ENCODE measurements at places on chromosomes 16 and 17.

DNA sequence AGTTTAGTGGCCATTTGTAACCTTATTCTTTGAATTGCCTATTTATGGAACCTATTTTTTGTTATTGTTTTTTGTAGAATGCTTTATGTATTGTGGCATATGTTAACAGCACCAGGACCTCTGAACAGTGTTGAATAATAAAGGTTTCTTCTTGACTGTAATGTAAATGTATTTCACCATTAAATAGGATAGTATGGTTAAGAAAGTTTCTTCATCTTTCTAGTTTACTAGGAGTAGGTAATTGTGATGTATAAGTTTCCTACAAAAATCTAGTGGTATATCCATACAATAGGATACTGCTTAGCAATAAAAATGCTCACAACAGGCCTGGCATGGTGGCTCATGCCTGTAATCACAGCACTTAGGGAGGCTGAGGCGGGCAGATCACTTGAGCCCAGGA lies 52.3 kb downstream of the TAOK1 start:
- DNase-seq, result no peak

DNA sequence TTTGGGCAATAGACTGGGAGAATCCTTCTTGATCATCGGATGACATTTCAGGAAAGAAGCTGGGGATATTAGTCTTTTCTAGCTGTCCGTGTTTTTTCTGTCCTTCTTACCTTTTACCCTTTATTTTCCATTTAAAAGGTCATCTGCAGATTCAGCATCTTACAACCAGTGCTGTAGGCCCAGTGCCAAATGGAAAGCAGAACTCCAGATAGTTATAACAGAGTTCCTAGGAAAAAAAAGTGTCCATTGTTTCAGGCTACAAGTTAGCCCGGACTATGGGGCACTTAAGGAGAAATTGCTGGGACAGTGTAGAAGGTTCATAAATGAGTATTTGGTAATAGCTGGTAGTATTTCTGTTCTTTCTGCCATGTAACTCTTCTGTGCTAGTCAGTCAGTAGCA lies 28.4 kb downstream of the LDHD start:
- DNase-seq, result no peak

GRCh38 chr16:81432937-81433557 lies 11.6 kb upstream of the CMIP start:
- DNase-seq, result no peak

GRCh38 chr17:76120658-76121008 lies 17.0 kb upstream of the EXOC7 start:
- DNase-seq, result no peak

DNA sequence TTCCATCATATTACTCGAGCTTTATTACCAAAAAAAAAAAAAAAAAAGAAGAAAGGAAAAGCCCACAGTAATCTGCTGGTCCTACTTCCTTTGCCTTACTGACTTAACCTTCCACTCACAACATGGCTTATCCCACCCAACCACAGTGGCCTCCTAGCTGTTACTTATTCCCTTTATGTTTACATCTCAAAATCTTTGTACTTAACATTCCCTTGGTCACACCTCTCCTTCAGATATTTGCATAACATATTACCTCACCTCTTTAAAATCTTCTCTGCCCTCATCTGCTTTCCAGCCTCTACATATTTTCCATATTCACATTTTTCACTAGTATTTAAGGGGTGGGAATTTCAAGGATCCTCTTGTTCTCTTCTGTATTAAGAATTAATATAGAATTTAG lies 327.0 kb upstream of the TBX2 start:
- DNase-seq, result no peak

- DNase-seq, result peak; percentile 18
Observed at GRCh38 chr16:54957403-54958166, 26.9 kb downstream of the IRX5 start.

DNA sequence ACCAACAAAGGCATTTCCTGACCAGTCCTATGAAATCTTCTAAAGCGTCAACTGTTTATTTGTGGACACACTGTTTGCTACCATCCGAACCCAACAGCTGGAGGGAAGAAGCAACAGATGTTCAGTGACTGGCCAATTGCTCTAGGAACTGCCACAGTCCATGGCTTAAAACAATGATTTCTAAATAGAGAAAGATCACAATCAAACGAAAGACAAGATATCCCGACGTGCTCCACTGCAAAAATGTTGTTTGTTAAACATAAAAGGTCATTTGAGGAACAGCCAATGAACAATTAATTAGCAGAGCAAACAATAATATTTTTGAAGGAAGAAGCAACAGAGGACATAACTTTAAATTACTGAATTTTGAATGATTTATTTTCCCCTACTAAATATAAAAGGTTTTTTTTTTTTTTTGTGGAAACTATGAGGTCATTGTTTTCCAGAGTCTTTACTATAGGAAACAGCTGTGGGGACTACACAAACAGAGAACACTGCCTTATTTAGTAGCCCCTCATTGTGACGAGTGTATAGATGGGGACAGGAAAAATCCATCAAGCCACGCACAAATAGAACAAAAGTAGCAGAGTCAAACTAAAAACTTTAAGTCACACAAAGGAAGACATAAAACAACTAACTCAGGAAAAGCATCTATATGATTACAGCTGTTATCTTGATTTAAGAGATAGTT lies 17.2 kb downstream of the USP31 start:
- DNase-seq, result no peak

DNA sequence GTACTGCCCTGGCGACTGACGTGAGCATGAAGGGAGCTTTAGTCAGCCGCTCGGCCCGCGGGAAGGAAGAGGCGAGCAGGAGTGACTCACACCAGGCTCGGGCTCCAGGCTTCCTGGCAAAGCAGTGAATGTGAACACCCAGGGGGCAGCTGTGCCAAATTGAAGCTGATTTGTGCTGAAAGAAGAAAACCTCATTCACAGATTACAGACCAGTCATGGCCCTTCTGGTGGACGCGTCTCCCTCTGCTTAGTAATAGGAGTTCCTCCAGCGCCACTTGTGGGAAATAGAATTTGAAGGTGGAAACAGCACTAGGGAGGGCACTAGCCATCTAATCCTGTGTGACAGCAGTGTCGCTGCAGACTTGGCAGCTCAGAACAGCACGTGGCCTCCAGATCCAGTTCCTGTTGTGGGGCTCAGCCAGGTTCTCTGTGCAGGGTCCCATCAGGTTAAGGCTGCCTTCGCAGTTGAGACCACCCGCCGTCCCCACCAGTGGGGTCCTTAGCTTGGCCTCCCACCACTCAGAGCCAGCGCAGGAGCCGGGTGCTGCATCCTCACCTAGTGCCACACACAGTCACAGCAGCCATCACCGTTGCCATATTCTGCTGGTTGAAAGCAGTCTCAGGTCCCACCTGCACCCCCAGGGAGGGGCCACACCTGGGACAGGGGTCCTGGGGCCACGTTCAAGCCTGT lies 164.5 kb upstream of the CHMP6 start:
- no peak for DNase-seq

GRCh38 chr17:20986767-20987510 lies 55.9 kb downstream of the USP22 start:
- DNase-seq, result no peak

- no peak for DNase-seq
Observed at GRCh38 chr17:7932483-7932891, 481 bp downstream of the CNTROB start.

- peak; percentile 91 for DNase-seq
Observed at GRCh38 chr16:2752035-2752849, at the start of gene SRRM2. TSS of gene SRRM2 (plus strand) at chr16:2752638. CDS start at chr16:2756365, 3,727 bp downstream.

DNA sequence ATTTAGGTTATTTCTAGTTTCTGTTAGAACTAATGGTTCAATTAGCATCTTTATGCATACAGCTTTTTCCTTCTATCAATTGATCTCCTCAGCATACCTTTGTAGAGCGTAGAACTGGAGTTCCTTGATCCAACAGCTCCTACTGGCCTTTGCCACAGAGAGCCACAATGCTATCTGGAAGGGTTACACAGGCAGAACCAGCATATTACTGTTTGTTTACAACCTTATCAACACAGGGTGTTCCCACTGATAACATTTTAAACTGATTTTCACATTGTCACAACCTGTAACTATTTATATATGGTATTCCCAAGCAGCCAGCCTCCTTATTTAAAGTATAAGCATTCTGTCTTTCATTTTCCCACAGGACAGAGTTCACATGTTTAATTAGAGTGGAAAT lies 382.2 kb downstream of the MAF start:
- no peak for DNase-seq
